ENCODE measurements at places on chromosomes 4 and X. TPM values are rescaled to one million over a fixed set of nuclear protein-coding genes. Genes with fewer than 3 reads are reported as not detected.

The NUDT11 gene
- total RNA-seq = 2.4 TPM

DNA sequence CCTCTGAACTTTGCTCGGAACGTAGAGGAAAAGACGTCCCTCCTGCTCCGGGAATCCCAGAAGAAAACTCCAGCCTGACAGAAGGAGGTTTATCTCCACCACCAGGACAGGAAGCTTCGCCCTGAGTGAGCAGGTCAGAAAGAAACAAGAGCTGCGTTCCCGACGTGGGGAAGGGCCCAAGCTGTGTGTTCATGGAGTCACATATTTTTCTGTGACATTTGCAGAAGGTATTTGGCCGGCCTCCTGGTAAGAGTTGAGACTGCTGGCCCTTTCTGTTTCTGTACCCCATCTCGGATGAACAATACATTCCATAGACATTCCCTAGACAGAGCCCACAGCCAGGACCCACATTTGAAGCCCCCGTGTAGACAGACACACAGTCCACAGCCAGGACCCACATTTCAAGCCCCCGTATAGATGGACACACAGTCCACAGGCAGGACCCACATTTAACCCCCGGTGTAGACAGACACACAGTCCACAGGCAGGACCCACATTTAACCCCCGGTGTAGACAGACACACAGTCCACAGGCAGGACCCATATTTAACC lies 230.8 kb downstream of the SHOX start:
- DNase-seq = no peak

- no peak for DNase-seq
Measured at GRCh38 chr4:81137446-81137845, 77.6 kb downstream of the PRKG2 start.

DNA sequence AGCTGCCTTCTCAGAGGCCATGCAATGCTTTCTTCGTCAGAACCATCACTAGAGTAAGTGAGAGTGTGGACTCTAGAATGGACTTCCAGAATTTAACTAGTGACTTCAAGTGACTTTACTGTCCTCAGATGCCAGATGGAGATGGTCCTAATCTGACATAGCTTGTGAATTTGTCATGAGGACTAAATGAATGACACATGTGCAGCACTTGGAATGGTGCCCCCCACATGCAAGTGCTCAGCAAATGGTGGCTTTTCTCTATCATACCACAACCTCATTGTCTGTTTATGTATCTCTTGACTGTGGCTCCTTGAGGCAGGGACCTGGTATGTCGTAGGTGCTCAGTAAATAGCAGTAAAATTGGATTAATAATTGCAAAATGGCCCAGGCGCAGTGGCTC lies 91.6 kb upstream of the STX18 start:
- DNase-seq = no peak

DNA sequence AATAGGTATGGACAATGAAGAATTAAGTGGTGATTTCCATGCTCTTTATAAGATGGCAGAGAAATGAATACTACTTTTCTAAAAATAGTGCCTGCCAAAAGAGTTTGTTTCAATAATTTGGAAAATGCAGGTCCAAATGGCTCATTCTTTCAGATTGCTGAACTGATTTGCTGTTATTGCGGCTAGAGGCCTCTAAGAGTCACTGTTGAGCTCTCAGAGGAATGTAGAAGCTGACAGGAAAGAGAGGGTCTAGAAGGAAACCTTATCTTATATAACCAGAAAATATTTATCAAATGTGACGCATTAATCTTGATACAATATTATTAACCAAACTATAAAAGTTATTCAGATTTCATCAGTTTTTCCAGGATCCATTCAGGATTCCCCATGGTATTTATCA lies 65.7 kb upstream of the PAGE1 start:
- peak; percentile 27 for DNase-seq

DNA sequence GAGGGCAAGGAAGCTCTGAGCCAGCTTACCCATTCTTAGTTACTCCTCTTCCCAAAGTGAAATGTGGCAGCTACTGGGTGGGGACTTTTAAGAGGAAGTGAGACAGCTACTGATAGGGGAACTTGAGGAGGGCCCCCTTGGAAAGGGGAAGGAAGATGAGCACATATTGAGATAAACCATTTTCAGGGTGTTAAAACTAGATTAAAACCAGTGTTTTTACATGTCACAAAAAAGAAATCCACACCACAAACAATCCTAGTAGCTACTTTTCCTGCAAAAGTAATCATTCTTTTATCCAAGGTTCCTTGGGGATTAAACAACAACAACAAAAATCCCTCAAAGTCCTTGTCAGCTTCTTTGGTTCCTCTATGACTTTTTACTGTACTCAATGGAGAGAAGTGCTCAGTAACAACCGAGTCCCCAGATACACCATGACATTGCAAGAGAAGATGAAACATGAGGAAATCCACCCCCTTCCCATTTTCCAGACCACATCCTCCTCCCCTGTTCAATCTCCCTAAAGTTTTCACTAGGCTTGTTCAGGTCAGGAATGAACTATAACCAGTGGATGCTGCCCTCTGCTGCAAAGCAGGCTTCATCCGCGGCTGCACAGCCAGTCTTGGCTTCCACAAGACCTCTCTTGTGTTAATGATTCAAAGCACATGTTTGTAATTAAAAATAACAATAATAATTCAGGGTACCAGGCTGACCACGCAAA lies 113.5 kb upstream of the TMEM164 start:
- peak; percentile 25 for DNase-seq

DNA sequence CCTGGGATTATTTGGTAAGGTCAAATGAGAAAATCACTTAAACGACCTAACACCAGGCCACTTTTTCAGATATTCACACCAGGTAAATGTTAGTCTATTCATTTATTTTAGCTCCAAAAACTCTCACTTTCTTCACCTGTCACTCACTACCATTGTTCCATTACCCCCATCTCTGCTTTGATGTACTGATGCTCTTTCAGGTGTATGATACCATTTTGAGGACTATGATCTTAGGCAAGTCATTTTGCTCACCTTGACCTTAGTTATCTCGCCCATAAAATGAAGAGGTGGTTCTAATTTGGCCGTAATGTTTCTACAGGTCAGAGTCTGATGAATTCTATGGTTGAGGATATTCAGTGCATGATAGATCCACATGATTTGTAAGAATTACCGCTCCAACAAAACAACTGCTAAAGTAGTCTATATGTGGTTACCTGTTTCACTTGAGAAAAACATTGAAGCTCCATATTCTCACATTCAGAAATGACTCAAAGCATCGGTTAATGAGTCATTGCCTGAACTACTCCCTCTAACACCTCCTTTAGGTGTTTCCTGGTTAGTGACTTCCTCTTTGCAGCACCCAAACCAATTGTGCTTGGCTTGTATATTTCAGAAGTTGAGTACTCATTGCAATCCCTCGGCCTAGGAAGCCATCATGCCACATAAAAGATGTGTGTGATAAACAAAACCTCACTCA lies 4.5 kb downstream of the DTHD1 start:
- peak; percentile 67 for DNase-seq
